ENCODE measurements at places on chromosomes 1 and 21.

DNA sequence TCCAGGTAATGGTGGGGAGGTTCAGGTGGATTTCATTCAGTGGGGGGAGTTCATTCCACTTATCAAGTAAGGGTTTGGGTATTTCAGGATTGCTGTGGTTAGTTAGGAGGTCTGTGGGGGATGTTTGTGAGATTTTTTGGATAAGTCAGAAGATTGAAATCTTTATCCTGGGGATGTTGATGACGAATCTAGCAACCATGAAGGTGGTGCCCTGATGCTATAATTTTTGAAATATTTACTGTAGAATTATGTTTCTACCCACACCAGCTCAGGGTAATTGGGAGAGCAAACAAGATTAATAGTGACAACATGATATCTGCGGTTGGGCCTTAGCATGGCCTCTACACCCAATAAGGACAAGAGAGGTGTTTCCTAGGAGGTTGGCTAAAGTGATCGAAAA lies 28.3 kb downstream of the SUCO start:
- no peak for DNase-seq

DNA sequence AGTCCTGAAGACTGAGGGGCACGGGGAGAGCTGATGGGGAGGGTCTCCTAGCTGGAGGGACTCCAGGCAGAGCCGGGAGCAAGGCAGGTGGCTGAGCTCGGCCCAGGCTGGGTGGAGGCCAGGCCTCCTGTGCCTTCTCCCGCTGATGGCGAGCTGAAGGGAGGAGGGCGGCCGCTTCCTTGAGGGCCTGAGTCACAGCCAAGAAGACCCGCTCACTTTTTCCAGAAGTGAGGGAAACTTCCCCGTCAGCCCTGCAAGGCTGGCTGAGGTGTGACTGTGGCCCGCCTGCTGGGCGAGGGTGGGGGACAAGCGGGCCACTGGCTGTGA lies 1.7 kb upstream of the VWA1 start:
- no peak for DNase-seq

- DNase-seq = no peak
These were observed 2.9 kb downstream of the FABP3 start for GRCh38 chr1:31370021-31370420.

GRCh38 chr1:224454402-224455055 lies 19.9 kb upstream of the WDR26 start:
- no peak for DNase-seq

DNA sequence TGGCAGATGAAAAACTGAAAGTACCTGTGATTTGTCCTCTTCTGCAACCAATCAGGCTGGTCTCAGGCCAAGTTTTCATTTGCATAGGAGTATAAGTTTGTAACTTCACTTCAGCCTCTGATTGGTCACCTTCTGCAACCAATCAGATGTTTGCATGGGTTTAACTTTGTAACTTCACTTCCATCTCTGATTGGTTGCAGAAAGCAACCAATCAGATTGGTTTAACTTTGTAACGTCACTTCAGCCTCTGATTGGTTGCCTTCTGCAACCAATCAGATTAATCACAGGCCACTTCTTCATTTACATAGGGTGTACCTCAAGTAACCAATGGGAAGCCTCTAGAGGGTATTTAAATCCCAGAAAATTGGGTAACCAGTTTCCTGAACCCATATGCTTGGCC lies 18.9 kb upstream of the TUT4 start:
- no peak for DNase-seq

DNA sequence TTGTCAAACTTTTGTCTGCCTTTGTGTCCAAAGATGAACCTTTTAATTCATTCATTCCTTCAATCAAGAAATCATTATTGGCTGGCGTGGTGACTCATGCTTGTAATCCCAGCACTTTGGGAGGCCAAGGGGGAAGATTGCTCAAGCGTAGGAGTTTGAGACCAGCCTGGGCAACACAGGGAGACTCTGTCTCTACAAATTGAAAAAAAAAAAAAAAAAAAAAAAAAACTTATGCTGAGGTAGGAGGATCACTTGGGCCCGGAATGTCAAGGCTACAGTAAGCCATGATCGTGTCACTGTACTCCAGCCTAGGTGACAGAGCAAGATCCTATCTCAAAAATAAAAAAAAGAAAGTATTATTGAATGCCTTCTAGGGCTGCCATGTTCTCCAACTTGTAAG lies 51.3 kb upstream of the CXADR start:
- DNase-seq = no peak

DNA sequence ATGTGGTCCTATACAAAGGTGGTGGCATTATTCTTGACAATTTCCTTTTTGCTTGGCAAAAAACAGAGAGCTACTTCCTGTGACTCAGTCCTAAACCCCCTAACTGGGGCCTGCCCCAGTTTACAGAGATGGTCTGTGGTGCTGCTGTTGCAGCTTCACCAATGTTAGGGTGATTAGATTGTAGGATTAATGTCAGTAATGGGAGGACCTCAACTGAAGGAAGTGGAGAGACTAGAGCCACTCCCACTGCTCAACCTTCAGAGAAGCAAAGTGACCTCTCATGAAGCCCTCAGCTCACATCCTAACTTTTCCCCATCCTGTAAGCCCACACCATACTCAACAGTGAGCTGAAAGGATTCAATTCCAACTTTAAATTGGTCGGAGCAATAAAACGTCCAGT lies 3.6 kb downstream of the S100A6 start:
- peak; percentile 36 for DNase-seq

DNA sequence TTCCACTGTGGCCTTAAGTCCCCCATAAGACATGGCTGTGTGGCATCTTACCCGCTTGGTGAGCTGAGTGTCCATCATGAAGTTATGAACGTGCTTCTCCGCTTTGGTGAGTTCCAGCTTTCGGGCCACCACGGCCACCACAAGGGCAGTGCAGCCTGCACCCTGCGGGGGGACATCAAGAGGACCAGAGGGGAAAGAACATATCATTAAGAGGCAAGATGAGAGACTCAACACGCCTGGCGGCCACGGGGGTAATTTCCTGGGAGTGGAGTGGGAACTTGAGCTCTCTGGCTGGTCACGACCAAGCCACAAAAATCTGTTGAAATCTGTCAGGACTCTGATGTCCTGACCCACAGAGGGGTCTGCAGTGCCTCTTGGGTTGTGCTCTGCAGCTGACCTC lies 117.9 kb upstream of the ADAR start:
- no peak for DNase-seq

GRCh38 chr1:245160741-245161400 lies 6.1 kb downstream of the KIF26B start:
- DNase-seq = no peak

DNA sequence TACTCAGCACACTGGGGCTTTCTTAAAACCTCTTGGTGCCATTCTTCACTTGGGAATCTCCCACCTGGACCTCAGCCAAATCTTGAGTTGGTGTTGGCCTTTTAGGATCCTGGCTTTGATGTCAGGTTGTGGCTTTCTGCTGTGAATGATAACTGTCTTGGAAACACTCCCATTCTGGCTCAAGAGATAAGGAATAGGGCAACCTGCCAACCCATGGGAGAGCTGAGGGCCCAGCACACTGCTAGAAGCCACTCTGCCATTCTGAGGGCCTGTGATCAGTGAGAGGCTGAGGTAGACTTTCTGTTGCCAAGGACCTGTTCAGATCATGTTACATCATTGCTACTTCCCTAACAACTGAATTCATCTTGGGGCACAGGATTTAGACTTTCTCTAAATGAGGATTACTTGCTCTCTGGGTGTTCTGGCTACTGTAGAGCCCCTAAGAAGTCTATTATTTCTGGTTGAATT lies 45.8 kb downstream of the TTC39A start:
- no peak for DNase-seq

DNA sequence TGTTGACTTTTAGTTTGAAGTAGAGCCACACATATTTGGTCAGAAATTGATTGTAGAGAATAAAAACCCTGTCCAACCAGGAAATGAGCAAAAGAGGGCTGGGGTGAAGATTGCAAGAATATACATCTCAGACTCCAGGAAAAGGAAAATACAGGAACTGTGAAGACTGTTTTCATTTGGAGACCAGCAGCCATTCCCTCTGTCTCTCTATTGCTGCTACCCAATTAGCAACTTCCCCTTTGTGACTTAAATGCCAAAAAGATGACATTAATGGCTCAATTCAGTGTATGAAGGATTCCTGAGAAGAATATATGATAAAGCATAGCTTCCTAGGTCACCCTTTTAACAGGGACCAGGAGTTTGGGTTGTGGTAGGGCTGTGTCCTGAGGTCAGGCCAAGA lies 31.6 kb upstream of the CEP350 start:
- DNase-seq = no peak

DNA sequence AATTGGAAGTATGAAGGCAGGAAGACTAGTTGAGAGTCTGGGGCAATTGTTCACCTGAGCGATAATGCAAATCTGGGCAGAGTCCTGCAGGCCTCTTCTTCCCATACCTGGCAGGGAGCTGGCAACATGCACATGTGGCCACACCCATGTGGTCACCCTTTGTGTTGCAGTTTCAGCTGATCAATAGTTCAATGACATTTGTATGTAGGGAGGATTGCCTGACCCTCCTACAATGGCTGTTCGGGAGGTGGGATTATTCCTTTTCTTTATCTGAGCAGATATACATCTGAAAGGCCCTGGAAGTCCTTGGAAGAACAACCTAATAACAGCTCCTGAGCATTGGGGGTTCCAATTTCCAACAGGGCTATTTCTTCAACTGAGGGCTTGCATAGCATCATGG lies 15.2 kb upstream of the TRIM45 start:
- no peak for DNase-seq

Data from effector memory CD4-positive, alpha-beta T cell (primary cell).